Renal cortex interstitium (tissue), 15 donors: ENCODE measurements at places on chromosomes 11 and 22. TPM values are rescaled to one million over a fixed set of nuclear protein-coding genes. Genes with fewer than 3 reads are reported as not detected.

- no peak for DNase-seq
Measured at GRCh38 chr11:30774496-30775232, 188.5 kb upstream of the MPPED2 start.

- DNase-seq, result no peak
Measured at GRCh38 chr22:49446759-49447710, 380.6 kb downstream of the BRD1 start.

MRGPRF gene
- polyA plus RNA-seq, result 26.1 TPM

DNA sequence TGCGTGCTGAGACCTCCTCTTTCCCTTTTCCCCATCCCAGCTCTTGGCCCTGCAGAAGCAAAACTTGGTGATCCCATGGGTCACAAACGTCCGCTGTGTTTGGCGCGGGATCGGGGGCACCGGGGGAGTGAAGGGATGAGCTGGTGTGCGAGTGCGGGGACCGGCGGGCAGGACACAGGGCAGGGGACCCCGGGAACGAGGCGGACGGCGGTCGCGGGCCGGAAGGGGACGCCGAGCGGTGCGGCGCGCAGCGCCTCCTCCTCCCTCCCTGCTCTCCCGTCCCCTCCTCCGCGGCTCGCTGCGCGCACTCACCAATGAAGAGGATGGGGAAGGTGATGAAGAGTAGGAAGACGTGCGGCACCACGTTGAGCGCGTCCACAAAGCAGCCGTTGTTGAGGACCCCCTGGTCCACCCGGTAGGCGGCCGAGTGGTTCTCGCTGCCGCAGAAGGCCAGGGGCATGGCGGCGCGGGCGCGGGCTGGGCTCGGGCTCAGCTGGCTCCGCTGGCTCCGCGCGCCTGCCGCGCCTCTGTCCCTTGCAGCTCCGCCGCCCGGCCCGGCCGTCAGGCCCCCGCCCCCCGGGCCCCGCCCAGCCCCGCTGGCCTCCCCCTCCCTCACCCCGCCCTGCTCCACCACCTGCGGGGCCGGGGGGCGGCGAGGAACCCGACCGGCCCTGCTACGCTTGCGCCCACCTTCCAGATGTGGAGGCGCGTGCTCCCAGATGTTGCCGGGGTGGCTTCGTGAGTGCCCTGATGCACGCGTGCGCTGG, at the start of gene ABCC8:
Gene ABCC8, minus strand, starts transcription at position 529 of the 767 bp plus-strand sequence. Its CDS starts 69 bp downstream, at position 460.
- no peak for DNase-seq

DNA sequence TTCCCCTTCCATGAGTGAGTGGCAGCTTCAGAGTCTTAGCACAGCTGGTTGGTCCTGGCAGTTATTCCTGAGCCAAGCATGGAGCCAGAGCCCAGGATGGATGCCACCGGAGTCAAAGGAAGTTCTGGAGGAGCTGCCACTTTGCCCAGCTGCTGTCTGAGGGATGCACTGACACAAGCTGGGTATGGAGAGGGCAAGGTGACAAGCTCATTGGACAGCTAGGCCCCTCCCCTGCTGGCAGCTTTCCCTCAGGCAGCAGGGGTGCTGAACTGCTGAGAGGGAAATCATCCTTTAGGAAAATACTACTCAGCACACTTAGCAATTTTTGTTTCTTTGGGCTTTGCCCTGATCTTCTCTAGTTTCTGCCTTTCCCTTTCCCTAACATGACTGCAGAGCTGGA, 99.3 kb upstream of the SESN3 start:
- no peak for DNase-seq

GRCh38 chr11:131923309-131923708, 552.9 kb downstream of the NTM start:
- no peak for DNase-seq

GRCh38 chr11:15926071-15926470, 430.3 kb downstream of the SOX6 start:
- DNase-seq, result no peak

GRCh38 chr11:1557904-1558774, 13.9 kb downstream of the DUSP8 start:
- DNase-seq, result no peak

- DNase-seq, result no peak
Measured at GRCh38 chr11:79092791-79093353, 348.0 kb downstream of the TENM4 start.

- no peak for DNase-seq
Measured at GRCh38 chr11:503179-503981, 3.7 kb downstream of the RNH1 start.
